ENCODE measurements at places on chromosomes 3 and 15. TPM values are rescaled to one million over a fixed set of nuclear protein-coding genes. Genes with fewer than 3 reads are reported as not detected.

KLHL24 gene
- total RNA-seq, result 127 TPM

IL17RD gene
- 6.9 TPM for total RNA-seq

CEP19 gene
- 1.3 TPM for total RNA-seq

NRG4 gene
- not detected for total RNA-seq

SCAMP5 gene
- total RNA-seq, result 4.4 TPM

KBTBD12 gene
- total RNA-seq, result 34.4 TPM

GRCh38 chr15:70636540-70637165, 126.7 kb downstream of the UACA start:
- no peak for DNase-seq

GRCh38 chr3:15476378-15476777, 45.1 kb downstream of the COLQ start:
- no peak for DNase-seq

DNA sequence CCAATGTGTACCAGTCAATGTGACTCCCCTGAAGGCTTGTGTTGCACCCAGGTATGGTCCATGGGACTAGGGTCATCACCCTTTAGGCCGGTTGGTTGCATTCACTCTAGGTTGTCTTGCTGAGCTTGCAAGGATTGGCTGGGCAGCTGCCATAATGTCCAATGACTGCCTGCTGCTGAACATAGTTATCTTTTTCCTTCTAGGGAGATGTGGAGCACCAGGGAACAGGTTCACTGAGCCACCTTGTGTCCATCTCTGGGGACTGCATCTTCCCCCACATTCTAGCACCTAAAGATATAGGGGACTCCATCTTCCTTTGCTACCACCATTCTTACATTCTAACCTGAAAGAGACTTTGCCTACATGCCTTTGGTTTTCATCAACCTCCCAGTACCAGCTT, 580.4 kb upstream of the TBL1XR1 start:
- DNase-seq, result peak; percentile 52

- no peak for DNase-seq
Measured at GRCh38 chr3:63607716-63608115, 44.8 kb upstream of the SNTN start.

DNA sequence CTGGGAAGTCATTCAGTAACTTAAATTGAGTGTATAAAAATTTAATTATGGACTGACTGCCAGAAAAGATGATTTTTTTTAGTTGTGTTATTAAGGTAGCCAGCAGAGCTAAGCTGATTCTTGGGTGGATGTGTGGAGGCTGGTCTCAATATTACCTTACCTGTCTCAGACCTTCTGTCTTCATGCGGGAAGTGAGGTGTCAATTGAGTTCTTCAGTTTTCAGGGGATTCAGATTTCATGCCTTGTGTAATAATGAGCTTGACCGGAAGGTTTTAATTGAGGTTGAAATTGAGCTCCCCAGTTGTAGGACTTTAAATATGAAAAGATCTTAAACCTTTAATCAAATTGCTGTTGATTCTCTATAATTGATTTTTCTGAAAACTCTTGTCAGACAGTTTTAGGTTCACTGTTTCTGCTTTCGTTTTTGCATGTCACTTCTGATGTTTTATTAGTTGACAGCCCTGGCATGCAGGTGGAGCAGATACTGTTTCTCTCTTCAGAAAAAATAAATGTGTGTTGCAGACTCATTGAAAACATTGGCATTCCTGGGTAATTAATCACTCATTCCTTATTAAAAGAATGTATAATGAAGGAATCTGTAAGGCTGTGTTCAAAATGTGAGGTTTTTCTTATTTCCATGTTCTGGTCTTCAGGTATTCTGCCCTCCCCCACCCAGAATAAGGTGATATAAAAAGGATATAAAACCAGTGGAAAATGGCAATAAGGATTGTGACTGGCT, 54.5 kb downstream of the PSMD6 start:
- no peak for DNase-seq

DNA sequence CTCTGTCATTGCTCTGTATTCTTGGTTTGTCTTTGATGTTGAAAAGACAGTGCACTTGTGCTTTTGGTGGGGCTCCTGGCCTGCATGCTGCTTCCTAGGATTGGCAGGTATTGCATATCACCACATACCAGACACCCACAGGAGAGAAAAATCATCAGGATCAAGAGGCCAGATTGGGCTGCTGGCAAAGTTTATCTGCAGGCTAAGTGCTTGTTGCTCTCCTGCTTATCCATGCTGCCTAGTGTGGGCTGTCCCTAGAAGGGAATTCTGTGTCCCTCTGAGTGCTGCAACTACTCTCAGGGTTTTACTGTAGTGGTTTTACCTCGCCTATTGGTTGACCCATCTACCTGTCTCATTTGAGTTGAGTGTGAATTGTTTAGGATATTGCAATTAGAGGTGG, 833 bp upstream of the SLC22A13 start:
- DNase-seq, result no peak

- DNase-seq, result peak; percentile 19
Measured at GRCh38 chr3:51680196-51680595, 9.1 kb downstream of the TEX264 start.

DNA sequence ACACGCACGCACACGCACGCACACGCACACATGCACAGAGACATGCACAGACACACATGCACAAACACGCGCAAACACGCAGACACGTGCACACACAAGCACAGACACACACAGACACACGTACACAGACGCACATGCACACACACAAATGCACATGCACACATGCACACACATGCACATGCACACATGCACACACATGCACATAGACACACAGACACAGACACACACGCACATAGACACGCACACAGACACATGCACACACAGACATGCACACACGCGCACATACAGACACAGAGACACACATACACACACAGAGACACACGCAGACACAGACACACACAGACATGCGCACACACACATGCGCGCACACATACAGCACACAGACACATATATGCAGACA, 26.4 kb upstream of the PIGZ start:
- no peak for DNase-seq

DNA sequence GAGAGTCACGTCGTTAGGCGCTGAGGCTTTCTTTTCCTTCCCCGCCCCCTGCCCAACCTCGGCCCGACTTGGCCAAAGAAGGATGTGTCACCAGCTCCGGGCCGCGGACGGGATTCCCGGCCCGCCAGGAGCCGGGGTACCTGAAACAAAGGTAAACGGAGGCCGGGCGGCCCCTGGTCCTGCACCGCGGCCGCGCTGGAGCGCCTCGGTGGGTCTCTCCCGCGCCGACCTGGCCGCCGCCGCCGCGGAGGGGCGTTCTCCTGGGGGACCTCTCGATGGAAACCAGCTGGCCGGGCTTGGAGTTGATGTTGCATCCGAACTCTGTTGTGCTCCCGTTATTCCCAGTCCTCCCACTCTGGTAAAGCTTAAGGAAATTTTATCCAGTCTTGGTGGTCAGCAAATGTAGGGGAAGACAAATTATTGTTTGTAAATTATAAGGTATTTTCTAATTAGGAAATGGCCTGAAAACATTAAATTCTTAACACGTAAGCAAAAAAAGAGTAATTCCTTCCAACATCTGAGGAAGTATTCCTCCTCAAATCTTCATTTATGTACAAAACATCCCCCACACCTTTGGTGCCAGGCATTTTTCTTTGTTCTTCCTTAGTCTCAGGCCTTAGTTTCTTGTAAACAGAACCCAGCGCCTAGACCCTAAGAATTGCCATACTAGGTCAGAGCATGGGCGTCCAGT, 888 bp downstream of the PPP2R3A start:
- DNase-seq, result peak; percentile 51

DNA sequence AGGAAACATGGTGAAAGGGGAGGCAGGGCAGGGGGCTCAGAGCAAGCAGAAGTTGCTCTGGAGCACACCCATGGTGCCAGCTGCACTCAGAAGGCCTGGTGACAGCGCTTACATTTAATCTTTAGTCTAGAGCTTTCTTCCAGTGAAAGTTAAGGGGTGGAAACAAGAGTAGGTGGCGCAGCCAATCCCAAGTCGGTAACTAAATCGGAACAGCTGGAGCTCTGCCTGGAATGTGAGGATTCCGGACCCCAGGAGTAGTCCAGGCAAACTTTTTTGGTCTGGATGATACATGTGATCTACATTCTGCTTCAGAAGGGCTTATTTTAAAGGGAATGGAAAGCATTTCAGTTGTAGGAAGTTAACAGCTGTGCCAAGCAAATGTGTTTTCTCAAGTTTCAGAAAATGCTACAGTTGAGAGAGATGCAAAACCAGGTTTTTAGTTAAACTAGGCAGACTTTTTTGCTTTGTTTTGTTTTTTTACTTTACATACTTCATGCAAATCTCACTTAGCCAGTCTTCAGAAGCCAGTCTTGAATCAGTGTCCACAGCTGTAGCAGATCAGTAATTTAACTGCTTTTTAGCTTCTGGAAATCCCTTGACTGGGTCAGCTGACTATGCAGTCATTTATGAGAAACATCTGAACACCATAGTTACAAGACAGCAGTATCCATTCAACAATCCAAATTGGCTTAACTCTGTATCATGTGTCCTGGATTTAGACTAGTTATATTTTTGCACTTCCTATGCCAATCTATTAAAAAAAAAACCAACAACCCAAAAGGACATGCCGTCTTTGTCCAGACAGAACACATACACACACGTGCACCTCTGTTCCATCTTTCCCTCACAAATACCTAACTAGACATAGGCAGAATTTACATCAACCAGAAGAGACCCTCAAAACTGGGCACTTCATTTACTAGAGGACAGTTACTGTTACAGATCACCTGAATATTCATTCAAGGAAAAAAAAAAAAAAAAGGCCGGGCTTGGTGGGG, 33.2 kb downstream of the ZNF106 start:
- DNase-seq, result peak; percentile 86

GRCh38 chr3:168330983-168331382, 235.3 kb upstream of the GOLIM4 start:
- DNase-seq, result no peak

DNA sequence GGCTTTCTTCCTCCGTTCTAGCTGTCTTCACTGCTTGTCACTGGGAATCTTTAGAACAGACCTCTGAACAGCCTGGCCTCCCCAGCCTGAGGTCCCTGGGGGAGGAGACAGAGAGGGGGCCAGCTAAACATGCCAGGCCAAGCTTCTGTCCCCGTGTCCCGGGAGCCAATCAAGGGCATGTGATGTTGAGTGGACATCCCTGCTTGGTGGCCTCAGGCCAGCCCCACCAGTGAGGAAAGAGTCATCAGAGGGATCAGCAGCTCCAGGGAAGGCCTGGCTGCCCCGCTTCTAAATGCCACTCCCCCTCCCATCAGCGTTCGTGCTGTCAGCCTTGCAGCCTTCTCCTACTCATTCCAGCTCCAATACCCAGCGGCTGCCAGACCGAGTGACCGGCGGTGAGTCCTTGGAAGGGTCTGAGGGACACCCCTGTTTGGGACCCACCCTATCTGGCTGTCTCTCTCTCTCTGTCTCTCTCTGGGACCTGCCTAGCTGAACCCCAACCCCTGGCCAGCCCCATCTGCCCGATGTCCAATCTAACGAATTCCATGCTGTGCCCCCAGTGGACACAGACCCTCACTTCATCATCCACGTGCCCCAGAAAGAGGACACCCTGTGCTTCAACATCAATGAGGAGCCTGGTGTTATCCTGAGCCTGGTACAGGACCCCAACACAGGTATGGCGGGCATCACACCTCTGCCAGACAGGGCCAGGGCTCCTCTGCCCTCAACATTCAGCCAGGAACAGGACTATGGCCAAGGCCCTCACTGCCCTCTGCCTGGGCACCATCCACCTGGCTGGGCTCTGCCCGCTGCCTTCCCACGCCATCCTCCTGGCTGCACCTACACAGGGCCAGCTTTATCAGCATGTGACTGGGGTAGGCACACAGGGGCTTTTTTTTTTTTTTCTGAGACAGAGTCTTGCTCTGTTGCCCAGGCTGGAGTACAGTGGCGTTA, 6.6 kb upstream of the ITIH3 start:
- no peak for DNase-seq

- DNase-seq, result peak; percentile 29
Measured at GRCh38 chr15:74489518-74490338, 28.8 kb upstream of the UBL7 start.

- DNase-seq, result no peak
Measured at GRCh38 chr15:43212951-43213350, 7.9 kb downstream of the EPB42 start.

DNA sequence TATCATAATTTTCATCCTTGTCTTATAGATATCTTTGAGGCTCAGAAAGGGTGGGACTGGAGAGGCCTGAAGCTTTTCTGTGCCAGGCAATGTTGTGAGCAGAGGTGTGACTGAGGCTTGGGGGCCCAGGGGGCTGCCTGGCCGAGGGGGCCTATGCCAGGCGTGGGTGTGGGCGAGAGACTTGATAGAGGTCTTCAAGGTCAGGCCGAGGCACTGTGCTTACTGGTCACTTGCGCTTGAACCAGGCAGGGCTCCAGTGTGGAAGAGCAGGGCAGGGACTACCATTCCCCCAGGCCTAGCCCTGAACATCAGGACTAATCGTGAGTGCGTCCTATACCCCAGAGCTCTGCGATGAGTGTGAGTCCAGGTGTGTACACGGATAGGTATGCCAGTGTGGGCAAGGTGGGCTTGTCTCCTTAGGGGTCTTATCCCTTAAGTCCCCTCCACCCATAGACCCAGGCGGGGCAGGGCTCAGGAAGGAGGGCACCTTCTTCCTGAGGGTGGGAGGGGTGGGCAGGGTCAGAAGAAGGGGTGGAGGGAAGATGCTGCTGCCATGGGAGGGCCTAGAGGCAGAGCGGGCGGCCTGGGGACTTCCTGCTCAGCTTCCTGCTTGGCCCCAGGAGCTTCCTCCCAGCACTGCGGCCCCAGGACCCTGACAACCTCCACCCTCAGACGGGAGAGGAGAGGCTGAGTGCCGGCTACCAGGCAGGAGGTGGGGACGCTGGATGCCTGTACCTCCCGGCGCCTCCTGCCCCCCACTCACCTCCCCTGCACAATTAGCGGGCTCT, 84.7 kb downstream of the LINGO1 start:
- DNase-seq, result peak; percentile 20

DNA sequence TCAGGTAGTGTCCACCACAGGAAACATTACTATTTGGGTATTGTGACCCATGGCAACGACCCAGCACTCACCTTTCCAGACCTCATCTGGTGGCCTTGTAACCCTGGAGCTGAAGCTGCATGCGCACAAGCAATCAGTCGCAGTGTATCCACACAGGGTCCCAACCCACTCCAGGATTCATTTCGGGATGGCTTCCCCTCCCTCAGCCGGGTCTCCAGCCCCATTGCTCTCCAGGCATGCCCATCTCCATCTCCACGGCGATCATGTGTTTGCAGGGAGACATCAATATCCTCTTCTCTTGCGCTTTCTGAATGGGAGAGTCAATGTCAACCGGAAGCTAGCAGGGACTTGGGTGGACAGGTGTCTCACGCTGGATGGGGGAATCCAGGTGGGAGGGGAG, 35.2 kb downstream of the GOLGA6L2 start:
- no peak for DNase-seq

DNA sequence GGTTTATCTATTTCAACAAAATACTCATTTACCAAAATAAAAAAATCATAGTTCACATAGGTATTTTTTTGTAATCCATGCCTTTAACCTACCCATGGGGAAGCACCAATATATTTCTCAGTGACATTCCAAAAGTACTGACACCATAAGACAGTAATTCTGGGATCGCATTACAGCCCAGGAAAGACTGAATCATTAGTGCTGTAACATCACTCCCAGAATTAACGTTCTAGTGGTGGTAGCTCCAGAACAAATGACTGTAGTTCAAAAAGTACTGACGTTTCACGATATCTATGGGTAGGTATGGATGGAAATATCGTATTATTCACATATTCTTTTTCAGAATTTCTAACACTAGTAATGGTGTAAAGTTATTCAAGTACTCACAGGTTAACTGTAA, 54.3 kb upstream of the NEK10 start:
- DNase-seq, result no peak

- peak; percentile 50 for DNase-seq
Measured at GRCh38 chr3:130759692-130760338, 13.2 kb upstream of the PIK3R4 start.
